ENCODE measurements at places on chromosomes 11 and 22. TPM values are rescaled to one million over a fixed set of nuclear protein-coding genes. Genes with fewer than 3 reads are reported as not detected.

The SPI1 gene
- 10.2 TPM for total RNA-seq

DNA sequence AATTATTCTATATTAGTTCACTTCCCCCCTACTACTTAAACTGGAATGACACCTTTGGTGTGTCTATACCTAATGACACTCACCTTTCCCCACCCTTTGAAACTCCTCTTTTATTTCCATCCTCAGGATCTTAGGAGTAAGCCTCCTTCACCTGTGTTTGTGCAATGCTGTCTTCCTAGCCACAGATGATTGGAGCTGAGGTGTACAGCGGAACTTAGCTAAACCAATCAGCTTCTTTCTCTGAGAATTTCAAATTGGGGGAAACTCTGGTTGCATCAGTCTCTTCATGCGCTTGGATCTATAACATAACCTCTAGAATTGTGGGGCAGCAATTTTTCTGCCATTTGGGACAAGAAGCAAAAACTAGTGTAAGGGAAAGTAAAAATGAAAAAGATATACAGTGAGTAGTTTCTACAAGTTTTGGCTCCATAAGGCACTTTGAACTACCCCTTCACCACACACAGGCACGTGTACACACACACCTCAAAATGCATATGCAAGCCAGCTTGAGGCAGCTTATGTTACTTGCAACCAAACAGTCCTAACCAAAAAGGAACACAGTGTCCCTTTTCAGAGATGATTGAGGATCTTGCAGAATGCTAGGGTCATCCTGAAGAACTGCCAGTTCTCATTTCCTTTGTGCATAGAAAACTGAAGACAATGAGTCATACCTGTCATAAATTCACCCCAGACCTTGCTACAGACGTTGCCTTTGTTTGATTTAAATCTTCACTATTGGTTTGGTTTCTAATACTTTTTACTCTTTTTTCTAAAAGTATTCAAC lies 36.0 kb upstream of the LDLRAD3 start:
- DNase-seq: no peak

The RAG1 gene
- 1.8 TPM for total RNA-seq

DNA sequence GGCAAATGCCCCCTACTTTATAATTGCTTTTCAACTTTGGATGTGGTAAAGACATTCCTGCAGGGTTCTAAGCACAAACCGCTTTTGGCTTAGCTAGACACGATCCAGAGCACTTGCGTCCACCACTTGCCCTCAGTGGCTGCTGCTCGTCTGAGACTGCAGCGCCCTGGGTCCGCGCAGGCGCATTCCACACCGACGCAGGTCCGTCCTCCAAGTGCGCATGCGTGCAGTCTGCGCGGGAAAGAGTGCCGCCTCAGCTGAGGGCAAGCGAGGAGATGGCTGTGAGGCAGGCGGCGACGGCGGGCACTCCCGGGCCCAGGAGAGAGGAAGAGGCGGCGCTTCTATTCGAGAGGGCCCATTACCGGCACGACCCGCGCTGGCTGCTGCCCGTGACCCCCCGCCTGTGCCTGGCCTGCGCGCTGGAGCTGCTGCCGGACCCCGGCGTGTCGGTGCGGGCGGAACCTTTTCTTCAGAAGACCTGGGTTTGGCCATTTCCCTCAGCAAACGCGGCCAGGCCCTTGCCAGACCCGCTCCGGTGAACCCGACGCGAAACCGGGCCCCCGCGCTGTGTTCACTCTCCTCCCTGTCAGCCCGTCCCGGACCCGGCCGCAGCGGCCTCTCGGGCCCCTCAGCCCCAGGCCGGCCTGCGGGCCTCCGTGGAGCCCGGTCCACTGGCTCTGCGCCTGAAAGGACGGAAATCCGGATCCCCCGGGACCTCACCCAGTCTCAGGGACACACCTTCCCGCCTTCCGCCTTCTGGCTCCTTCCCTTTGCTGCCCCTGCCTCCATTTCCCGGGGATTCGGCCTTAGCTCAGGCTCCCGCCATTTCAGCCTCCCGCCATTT lies at the start of gene MEI1:
Gene MEI1 (plus strand): TSS at position 240 of the 844 bp plus-strand sequence. CDS start 36 bp downstream, at position 276.
- peak; percentile 86 for DNase-seq

GRCh38 chr11:71202966-71203365 lies 49.4 kb downstream of the SHANK2 start:
- no peak for DNase-seq

GRCh38 chr11:88482871-88483301 lies 145.3 kb upstream of the CTSC start:
- no peak for DNase-seq

The HOATZ gene
- total RNA-seq: not detected

- DNase-seq: no peak
Measured at GRCh38 chr11:59778122-59778521, 22.9 kb downstream of the STX3 start.

The BIK gene
- not detected for total RNA-seq

DNA sequence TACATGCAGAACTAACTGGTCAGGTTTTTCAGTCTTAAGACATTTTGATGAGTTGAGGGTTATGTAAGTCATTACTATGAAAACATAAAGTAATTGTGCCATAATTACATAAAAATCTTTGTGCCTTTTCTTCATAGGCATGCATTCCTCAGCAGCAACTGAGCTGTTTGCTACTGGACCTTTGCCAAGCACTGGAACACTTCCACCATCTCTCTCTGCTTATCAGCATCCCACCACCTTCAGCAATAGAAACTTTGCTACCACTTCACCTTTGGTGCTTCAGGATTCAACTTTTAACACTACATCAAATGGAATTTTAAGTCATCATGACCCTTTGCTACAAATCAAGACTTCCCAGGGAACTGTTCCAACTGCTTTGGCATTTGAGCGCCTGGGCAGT lies 39.0 kb downstream of the QSER1 start:
- no peak for DNase-seq

DNA sequence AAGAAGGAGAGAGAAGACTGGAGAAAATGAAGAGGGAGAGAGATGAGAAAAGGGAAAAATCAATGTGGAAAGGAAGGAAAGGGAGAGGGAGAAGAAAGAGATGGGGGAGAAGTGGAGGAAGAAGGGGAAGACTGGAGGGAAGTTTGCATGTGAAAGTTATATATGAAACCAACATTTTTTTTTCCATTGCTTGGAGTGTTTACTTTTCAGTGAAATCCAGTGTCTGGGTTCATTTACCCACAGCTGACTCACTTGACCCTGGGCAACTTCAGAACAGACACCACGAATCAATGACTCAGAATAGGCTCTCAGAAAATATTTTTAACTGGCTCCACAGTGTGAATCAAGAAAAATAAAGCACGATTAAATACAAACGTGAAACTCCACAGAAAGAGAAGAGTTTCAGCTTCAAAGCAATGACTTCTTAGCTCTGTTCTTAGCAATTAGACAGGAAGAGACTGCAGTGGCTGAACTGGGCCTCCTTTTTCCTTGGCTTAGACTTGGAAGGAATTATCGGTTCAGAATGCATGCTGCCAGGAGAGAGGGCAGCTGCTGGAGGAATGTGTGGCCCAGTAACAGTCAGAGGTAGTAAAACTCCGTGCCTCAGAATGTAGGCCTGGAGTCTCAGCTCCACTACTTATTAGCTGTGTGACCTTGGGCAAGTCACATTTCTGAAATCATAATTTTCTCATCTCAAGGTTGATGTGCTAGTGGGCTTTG lies 237.5 kb downstream of the MIAT start:
- DNase-seq: no peak

GRCh38 chr11:61183645-61184044 lies 19.7 kb upstream of the PGA3 start:
- no peak for DNase-seq

The KRTAP5-7 gene
- total RNA-seq: not detected

DNA sequence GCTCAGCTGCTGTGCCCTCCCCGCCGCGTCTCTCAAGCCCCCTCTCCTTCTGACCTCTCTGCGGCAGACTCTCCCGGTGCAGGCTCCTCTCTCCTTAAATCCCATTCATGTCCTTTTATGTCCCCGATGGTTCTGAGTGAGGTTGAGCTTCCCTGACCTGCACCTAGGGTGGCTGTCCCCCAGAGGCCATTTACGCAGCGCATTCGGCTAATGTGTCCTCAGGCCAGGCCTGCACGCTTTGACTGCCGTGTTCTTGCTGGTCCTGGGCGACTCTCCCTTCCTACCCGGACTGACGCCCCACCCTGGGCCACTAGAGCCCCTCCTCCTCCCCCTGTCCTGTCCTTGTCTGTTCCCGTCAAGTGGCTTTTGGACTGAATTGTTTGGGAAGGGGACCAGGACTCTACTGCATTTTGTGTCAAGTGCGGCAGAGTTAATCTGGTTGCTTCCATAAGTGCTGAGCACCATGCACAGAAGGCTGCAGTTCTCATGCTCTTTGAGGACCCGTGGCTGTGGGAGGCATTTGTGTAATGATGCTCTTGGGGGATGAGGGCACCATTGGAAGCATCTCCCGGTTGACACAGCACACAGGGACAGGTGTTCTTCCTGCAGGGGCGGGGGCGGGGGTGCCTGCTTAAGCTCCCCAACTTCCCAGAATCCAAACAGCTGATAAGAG lies 37.1 kb downstream of the IGHMBP2 start:
- DNase-seq: no peak

- DNase-seq: no peak
Measured at GRCh38 chr11:93225662-93226061, 27.9 kb upstream of the SLC36A4 start.

The LRFN4 gene
- total RNA-seq: 12.8 TPM

GRCh38 chr22:24483976-24484545 lies 11.1 kb upstream of the UPB1 start:
- DNase-seq: no peak

- DNase-seq: peak; percentile 20
Measured at GRCh38 chr11:75264971-75265370, 24.4 kb downstream of the TPBGL start.

- DNase-seq: no peak
Measured at GRCh38 chr22:43753688-43754087, 58.4 kb downstream of the EFCAB6 start.

DNA sequence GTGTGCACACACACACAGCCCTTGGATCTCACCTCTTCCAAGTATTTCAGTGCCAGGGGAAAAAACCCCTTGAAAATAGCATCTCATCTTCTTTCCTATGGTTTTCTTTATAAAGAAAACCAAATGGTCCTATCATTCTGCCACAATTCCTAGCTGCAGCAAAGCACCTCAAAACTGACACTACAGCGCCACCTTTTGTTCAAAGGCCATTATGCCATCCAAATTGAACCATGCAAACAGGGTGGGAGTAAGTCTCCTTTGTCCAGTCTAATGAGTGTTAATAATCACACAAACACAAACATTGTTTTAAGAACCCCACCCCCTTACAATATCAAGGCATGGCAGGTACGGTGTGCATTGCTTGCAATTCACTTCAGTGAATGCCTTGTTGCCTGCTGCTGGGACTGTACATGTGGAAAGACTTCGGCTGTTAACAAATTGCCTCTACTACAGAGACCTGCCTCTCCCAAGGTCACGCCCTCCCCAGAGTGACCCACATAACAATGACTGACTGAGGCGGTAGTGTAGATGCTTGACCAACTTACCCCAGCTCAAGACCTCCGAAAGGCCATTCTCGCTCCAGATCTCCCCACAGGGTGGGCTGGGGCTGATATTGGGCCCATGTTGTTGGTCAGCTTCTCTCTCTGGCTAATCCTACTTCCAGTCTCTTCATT lies 31.7 kb downstream of the FAM181B start:
- DNase-seq: no peak

- peak; percentile 39 for DNase-seq
Measured at GRCh38 chr11:57407010-57407920, 16.8 kb upstream of the PRG2 start.

DNA sequence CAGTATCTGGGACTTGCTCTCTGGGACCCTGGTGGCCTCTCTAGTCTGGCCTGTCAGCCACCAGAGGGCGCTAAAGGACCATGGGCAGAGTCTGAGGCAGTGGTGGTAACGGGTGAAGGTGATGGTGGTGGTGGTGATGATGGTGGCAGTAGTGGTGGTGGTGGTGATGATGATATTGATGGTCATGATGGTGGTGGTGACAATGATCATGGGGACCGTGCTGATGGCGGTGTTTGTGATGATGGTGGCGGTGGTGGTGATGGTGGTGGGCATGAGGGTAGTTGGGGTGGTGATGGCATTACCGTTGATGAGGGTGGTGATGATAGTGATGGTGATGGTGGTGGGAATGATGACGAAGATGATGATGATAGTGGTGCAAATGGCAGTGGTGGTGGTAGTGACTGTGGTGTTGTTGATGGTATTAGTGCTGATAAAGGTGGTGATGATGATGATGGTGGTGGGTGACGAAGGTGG lies 16.0 kb downstream of the TRPM5 start:
- DNase-seq: peak; percentile 83

GRCh38 chr22:39173787-39174497 lies 21.5 kb upstream of the CBX7 start:
- DNase-seq: no peak

GRCh38 chr11:61607426-61607825 lies 26.6 kb upstream of the SYT7 start:
- no peak for DNase-seq

DNA sequence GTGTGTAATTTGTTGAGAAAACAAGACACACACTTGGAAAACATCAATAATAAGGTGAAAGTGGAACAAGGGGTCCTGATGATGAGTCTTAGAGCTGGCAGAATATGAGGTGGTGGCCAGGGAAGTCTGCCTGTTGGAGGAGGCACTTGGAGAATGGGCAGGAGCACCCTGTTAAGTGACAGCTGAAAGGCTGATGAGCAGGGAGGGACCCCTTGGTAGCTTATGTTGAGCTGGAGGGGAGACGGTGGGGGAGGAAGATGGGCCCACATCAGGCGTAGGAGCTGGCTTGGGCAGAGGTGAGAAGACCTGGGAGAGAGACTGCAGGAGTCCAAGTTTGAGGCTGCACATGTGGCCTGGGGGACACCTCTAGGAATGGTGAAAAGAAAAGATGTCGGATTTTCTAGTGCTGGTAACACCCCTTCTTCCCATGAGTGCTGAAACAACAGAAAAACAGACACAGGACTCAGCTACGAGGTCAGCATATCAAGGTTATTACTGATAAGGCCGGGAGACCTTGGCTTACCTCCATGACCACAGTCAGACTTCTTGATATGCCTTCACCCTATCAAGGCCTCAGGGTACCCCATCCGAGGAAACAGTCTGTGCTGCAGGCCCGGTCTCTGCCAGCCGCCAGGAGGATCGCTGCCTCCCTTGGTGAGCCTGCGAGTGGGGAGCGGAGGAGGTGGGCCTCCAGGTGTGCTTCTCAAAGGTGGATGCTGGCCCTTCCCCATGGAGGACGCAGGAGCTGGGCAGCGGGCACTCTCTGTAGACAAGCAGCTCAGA lies 14.3 kb upstream of the C11orf96 start:
- no peak for DNase-seq
